ENCODE measurements at places on chromosomes 2 and 18. TPM values are rescaled to one million over a fixed set of nuclear protein-coding genes. Genes with fewer than 3 reads are reported as not detected.

UGT1A4 gene
- total RNA-seq = not detected

CNDP1 gene
- not detected for total RNA-seq

RFX8 gene
- total RNA-seq = not detected

MC2R gene
- not detected for total RNA-seq

KANSL1L gene
- total RNA-seq = 5.7 TPM

CPO gene
- total RNA-seq = not detected

All from A375 (cell line).